ENCODE measurements at places on chromosomes 4 and X.

- no peak for DNase-seq
Observed at GRCh38 chrX:50952406-50952805, 41.9 kb downstream of the BMP15 start.

DNA sequence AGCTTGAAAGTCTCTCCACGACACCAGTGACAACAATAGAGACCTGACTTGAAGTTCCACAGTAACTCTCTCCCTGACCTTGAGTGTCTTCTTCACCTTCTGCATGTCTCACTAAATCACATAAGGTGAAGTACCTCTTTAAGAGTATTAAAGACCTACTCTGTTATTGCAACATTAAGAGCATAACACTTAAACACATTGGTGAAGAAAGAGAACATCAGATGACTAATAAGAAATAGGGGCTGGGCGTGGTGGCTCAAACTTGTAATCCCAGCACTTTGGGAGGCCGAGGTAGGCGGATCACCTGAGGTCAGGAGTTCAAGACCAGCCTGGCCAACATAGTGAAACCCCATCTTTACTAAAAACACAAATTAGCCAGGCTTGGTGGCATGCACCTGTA is 33.9 kb upstream of the MAPK10 start:
- no peak for DNase-seq

DNA sequence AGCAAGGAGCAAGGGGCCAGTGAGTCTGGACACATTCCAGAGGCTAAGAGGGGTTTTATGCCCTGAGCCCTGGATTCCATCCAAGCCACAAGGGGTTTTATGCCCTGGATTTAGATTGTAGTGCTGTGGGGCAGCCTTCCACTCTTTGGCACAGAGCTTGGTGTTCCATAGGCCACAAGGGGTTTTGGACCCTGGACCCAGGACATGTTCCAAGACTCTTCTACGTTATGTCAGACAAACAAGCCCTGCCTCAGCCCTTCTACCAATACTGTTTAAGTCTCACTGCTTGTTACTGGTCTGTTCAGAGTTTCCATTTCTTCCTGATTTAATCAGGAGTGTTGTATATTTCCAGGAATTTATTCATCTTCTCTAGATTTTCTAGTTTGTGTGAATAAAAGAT is 12.8 kb upstream of the SCARB2 start:
- no peak for DNase-seq

- DNase-seq: no peak
Observed at GRCh38 chr4:159401791-159402380, 299.0 kb downstream of the RAPGEF2 start.

- DNase-seq: peak; percentile 56
Observed at GRCh38 chrX:47623540-47624027, 3.9 kb upstream of the SYN1 start.

- no peak for DNase-seq
Observed at GRCh38 chr4:88163336-88163735, 4.9 kb upstream of the ABCG2 start.

GRCh38 chr4:37641886-37642849 is 44.0 kb downstream of the RELL1 start:
- no peak for DNase-seq

GRCh38 chrX:23557070-23557469 is 110.2 kb upstream of the PRDX4 start:
- DNase-seq: no peak

- no peak for DNase-seq
Observed at GRCh38 chrX:15866147-15866546, 11.5 kb upstream of the AP1S2 start.

GRCh38 chr4:38192516-38192915 is 232.3 kb downstream of the PTTG2 start:
- DNase-seq: no peak

DNA sequence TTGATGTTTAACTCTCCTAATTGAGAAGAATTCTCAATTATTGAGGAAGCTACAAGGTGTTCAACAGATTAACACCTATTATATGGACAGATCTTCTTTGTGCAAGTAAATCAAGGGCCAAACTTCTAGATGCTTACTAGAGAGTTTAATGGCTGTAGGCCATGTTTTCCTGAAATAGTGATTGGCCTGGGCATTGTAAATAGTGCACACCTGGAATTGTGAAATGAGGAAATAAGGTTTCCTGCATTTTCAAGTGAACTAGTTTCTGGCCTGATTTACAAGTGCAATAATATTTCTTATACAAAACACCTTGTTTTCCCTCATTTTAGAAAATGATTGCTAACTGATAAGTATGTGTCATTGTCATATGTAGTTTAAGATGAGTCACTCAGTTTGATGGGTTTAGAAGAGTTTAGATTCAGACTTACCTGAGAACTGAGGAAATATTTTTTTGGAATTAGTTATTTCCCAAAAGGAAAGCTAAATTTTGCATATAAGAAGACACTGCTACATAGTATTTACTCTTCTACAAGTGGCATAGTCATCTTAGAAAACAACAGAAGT is 21.2 kb downstream of the AFF1 start:
- DNase-seq: no peak

GRCh38 chr4:52260514-52261210 is 209.6 kb downstream of the SPATA18 start:
- DNase-seq: no peak

GRCh38 chr4:175330236-175330635 is 412.1 kb downstream of the ADAM29 start:
- DNase-seq: no peak

DNA sequence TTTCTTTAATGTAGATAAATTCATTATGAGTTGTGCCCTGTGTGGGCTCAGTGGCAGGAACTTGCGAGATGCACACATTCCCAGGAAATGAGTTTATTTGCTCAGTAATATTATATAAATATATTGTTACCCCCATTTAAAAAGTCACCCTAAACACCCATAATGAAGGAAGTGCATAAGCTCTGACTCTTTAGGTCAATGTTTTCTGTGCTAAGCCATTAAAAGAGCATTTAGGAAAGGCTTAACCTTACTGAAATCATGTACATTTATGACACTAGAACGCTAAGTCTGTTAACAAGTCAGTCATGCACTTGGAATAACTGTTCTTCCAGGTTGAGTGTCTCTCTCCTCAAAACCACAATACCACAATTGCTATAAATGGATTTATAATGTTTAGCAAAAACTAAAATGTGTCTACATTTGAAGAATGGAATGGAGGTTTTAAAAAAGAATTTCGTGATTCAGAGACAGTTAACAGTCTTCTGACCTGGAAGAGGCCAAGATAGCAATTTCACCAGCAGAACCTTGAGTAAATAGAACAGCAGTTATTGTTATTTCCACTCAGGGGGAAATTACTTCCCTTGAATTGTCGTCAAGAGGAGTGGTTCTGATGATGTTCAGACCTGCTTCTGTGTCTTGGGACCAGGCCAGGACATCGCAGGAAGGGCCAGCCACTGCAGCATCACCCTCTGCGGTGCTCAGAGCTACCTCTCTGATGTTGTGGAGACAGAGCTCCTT is 91.1 kb upstream of the VEGFC start:
- DNase-seq: no peak

DNA sequence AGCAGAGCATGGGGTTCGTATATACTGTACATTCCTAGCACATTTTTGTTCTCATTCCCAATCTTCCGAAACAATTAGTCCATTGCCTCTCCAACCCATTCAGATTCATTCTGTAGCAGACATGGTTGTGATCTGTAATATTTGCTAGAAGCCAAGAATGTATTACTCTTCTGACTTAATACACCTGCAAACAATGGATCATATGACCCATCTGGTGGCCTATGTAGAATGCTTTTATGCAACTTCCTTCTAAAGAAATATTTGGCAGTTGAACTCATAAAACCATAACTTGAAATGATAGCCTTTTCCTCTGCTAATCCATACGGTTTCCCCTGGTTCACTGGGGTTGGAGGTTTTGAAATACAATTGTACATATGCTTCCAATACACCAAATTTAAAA is 32.8 kb upstream of the SGMS2 start:
- no peak for DNase-seq

DNA sequence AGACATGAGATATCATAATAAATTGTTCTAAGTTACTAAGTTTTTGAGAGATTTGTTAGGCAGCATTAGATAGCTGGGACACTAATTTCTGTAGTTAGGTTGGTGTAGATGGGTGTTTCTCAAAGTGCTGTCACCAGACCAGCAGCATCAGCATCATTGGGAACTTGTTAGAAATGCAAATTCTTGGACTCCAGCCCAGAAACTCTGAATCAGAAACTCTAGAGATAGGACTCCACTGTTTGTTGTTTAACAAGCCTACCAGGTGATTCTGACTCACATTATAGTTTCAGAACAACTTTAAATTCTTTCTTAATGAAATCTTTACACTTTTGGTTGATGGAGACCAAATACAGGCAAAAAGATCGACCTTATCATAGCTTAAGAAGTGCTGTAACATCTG is 173.7 kb downstream of the PABPC4L start:
- no peak for DNase-seq

- no peak for DNase-seq
Observed at GRCh38 chr4:47218631-47219030, 187.3 kb downstream of the GABRB1 start.

DNA sequence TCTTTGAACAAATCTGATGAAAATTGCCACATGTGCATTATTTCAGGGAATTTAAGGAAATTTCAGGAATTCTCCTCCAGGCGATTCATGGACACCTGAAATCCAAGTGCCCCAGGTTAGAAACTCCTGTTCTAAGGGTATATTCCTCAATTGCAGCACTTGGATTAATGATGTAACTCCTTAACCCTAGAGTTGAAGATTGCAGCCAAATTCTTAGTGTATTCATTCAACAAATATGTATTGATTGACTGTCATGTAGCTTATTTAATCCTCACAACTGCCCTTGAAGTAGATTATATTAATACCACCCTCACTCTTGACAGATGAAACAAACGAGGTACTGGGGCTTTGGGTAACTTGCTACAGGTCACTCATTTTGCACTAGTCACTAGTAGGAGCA is 11.3 kb downstream of the CETN2 start:
- DNase-seq: no peak

- DNase-seq: no peak
Observed at GRCh38 chrX:43224496-43224895, 431.6 kb upstream of the MAOA start.

- DNase-seq: no peak
Observed at GRCh38 chr4:115489279-115489678, 375.9 kb upstream of the NDST4 start.

- DNase-seq: no peak
Observed at GRCh38 chr4:7180938-7181337, 11.4 kb upstream of the SORCS2 start.

GRCh38 chrX:101460669-101461068 is 24.6 kb upstream of the ARMCX4 start:
- DNase-seq: no peak

GRCh38 chr4:113436360-113436759 is 325.2 kb downstream of the CAMK2D start:
- no peak for DNase-seq

DNA sequence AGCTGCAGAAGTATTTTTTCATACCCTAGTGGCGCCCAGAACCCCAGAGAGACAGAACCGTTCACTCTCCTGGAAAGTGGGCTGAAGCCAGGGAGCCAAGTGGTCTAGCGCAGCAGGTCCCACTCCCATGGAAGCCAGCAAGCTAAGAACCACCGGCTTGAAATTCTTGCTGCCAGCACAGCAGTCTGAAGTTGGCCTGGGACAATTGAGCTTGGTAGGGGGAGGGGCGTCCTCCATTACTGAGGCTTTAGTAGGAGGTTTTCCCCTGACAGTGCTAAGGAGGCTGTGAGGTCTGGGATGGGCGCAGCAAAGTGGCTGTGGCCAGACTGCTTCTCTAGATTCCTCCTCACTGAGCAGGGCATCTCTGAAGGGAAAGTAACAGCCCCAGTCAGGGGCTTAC is 84.5 kb upstream of the ATXN3L start:
- DNase-seq: no peak

DNA sequence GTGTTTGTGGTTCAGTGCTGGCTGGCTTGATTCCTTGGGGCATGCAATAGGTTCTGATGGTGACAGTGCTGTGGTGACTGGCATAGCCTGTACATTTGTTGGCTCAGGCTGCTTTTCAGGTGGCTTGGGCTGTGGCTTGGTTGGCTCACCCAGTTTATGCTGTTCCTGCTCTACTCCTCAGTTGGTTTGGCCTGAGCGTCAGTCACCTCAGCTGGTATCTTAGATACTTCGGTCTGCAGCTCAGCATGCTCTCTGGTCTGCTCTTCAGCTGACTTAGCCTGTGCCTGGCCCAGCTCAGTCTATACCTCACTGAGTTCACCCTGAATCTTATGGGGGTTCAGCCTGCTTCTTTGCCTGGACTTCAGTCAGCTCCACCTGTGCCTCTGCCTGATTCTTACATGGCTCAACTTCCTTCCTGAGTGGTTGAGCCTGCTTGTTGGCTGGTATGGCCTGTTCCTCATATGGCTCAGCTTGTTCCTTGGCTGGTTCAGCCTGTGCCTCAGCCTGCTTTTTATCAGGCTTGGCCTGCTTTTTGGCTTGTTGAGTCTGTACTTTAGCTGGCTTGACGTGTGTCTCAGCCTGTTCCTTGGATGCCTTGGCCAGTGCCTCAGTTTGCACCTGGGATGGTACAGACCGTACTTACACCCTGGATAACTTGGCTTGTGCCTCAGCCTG is 170.6 kb downstream of the MSN start:
- no peak for DNase-seq

GRCh38 chr4:79604152-79604551 is 196.1 kb upstream of the GK2 start:
- DNase-seq: no peak

GRCh38 chr4:43410636-43411035 is 518.1 kb downstream of the GRXCR1 start:
- DNase-seq: no peak

DNA sequence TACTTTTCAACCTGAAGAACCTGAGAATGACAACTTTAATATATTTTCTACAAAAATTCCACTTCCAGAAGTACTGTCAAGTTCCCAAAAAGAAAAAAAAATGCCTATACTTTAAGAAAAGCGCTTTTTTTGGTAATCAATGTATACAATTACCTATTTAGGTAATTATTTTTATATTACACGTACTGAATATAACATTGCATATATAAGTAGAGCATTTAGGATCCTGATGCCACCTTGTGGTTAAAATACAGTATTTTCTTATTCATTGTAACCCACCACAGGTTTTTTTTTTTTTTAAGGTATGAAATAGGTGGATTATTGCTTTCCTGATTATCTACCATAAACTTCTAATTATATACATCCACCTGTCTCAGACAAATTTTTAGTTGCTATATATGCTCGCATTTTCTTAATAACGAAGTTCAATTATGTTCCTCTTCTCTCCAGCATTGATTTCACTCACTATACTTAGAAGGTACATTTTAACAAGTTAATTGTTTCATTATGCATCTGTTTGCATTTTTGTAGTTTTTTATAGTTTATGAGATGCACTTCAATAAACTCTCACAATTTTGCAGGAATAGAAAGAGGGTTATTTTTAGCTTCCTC is 5.2 kb downstream of the MAP9 start:
- DNase-seq: no peak

- DNase-seq: no peak
Observed at GRCh38 chr4:14667624-14668151, 334.6 kb upstream of the CPEB2 start.
